Activated naive CD8-positive, alpha-beta T cell treated with anti-CD3 and anti-CD28 coated beads for 36 hours (primary cell): ENCODE measurements at places on chromosomes 6 and 20.

GRCh38 chr20:19249106-19249879 lies 36.9 kb downstream of the SLC24A3 start:
- no peak for DNase-seq

GRCh38 chr20:1943275-1944002 lies 48.2 kb downstream of the SIRPA start:
- no peak for DNase-seq

- DNase-seq, result no peak
These were observed 111.2 kb downstream of the EDN3 start for GRCh38 chr20:59411589-59411988.

DNA sequence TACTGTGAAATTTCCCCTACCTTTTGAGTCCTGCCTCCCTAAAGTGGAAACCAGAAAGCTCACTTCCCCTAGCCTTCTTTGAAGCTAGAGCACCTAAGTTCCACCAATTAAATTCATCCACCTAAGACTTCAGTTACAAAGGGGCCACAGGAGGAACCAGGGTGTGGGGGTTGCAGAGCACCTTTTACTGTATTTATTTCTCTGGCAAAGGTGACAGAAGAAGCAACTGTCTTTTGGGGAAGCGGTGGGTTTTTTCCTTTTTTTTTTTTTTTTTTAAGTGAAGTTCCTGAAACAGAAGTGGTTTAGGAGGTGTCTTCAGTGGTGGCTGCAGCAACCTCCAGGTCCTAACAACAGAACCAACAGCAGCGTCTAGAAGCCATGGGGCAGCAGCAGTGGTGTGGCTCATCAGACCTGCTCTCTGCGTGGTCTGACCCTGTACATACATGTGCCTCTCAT lies 13.1 kb downstream of the PSMB9 start:
- DNase-seq, result no peak

DNA sequence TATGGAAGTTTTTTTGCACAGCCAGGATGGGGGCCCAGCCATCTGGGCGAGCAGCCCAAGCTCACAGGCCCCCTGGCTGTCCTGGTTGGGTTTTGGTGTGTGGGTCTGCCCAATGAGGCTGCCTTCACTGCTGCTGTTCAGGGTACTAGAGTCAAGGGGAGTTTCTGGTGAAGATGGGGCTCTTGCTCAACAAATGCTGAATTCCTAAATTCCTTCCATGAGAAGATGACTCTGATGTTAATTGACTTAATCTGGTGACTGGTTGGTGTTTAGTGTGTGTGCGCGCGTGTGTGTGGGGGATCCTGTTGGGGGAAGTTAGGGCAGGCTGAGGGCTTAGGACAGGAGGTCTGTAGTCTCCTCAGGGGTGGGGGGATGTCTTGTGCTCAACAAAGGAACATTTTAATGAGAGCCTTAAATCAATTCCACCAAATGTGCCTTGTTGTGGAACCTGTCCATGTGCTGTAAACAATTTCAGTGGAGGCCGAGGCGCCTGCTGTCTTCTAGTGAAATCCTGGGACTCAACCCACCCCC lies 1.9 kb downstream of the PTK7 start:
- DNase-seq, result no peak

DNA sequence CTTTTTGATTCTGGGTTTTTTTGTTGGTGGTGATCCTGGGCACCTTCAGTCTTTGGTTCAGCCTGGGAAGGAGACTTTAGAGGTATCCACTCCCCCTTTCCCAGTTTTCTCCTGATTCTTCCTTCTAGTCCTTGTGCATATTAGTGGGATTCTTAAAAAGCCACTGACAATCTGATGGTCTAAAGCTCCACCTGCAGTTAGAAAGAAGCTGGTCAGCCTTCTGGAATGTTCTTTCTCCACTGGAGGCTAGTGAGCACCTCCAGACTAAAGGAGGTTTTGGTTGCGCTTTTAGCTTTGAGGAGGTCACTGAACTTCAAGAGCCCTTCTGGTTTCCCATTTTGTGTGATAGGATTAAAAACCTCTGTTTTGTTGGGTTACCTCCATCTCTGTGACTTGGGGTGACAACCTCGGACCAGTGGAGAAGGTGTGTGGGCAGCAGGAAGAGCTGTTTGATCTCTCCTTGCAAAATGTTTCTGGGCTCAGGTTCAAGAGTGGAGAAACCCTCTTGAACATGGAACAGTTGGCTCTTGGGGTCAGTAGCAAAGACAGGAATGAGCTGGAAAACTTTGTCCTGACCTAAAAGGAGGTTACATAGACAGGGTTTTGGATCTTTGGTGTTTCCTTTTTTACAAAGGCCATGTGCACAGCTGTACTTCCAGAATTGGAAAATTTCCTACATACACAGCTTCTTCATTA lies 29.0 kb downstream of the JARID2 start:
- DNase-seq, result no peak

GRCh38 chr6:6559994-6560570 lies 28.4 kb upstream of the LY86 start:
- DNase-seq, result no peak
